RWPE2 (cell line): ENCODE measurements at places on chromosomes 6 and 20.

DNA sequence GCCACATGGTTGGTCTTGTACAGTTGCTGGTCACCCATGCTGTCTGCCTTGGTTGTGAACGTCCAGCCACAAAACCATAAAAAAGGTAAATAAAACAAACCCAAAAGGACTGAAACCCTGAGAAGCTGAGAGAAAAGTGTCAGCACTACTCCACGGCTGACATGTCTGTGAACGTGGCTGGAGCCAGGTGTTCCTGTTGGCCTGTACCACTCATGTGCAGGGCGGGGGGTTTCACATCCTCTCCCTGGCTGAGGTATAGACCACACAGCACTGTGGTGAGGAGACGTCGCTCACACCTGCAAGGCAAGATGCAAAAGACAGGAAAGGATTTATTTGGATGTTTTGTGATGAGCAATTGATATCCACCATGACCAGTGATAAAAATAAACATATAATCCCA is 51.9 kb upstream of the MRPS10 start:
- no peak for DNase-seq

DNA sequence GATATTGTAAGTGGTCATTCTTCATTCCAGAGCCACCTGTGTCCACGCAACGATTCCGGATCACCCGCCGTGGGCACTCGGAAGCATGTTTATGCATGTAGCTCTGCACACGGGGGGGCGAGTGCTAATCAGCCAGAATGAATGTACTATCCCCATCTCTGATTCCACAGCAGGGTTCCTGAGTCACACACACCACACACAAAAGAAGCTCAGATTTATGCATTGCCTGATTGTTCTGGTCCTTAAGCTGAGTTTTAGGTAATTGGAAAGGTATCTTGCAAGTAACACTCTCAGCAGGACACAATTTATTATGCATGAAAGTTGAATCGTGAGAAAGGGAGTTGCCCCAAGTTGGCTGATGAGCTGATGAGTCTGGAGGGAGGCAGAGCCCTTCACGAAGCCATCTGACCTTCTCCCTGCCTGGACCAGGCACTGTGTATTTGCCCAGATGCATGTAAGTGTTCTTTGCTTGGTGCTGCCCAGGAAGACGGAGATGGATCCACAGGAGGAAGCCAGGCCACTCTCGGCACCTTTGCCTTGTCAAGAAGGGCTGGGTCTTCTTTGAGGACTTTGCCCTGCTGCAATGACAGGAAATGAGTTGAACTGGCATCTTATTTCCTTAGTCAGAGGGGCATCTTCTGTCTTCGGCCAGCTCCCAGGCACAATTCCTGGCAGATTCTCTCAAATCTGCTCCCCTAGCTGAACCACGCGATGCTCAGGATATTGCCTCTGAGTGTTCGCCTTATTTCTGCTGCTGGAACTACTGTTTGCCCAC is 141.1 kb downstream of the SYNDIG1 start:
- DNase-seq, result no peak

DNA sequence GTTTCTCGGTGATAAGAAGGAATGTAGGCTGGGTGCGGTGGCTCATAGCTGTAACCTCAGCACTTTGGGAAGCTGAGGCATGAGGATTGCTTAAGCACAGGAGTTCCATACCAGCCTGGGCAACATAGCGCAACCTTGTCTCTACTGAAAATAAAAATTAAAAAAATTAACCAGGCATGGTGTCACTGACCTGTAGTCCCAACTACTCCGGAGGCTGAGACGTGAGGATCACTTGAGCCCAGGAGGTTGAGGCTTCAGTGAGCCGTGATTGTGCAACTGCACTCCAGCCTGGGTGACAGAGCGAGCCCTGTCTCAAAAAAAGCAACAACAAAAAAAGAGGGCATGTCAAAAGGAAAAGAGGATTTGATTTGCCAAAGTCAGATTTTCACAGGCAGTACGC is 3.9 kb downstream of the NEU1 start:
- DNase-seq, result no peak

DNA sequence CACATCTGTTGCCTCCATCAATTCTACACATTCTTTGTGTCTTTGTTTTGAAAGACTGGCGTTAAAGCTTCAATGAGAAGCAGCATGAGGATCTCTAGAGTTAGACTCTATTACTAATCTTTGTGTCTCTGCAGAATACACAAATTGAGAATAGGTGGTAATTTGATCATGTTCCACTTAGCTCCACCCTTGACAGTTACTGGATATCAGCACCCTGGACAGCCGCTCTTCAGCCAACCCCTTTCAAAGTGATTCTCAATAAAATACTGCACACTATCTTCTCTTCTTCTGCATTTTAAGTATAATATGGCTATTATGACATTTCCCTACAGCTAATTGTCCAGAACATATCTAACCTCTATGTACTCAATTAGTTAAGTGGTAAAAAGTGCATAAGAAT is 54.3 kb upstream of the CNR1 start:
- no peak for DNase-seq

GRCh38 chr20:44022464-44022863 is 107.8 kb downstream of the TOX2 start:
- peak; percentile 61 for DNase-seq

DNA sequence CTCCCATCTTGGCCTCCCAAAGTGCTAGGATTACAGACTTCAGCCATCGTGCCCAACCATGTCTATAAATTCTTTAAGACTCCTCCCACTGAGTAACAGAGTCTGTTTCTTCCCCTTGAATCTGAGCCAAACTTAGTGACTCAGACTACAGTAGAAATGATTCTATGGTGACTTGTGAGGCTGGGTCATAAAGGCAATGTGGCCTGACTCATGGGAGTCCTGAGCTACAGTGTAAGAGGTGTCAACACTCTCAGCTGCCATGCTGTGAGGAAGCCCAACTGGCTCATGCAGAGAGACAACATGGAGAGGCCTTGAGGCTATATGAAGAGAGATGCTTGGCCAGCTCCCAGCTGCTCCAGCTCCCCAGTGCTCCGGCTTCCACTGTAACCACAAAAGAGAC is 5.2 kb upstream of the NRSN2 start:
- peak; percentile 83 for DNase-seq

DNA sequence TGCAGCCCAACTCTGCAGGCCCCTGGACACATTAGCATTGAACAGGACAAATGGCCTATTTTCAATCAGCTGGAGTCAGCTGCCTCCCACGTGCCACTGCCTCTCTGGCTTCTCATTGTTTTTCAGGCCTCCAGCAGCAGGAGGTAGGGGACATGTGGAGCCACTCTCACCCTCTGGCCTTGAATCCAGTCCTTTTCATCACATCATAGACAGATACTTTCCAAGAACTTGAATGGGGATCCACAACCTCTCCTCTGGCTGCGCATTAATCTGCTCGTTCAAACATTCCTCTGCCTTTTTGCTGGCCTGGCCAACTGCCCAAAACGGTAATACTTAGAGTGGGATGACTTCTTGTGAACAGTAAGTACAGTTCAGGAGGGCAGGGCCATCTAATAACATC is 592.3 kb downstream of the PKHD1 start:
- no peak for DNase-seq

DNA sequence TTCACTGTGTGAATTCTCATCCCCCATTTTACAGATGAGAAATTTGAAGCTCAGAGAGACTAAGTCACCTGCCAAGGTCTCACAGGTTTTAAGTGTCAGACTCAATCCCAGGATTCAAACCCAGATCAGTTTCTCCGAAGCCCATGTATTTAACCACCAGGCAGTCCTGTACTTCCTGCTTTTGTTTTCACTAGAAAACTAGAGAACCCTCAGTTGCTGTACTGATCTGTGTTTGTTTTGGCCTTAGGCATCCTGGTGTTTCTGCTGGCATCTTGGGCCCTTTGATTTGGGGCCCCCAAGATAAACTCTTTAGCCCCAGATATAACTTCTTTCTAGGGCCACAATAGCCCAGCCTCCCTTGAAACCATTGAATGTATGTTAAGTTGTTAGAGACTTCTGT is 36.5 kb downstream of the PPP1R16B start:
- no peak for DNase-seq

DNA sequence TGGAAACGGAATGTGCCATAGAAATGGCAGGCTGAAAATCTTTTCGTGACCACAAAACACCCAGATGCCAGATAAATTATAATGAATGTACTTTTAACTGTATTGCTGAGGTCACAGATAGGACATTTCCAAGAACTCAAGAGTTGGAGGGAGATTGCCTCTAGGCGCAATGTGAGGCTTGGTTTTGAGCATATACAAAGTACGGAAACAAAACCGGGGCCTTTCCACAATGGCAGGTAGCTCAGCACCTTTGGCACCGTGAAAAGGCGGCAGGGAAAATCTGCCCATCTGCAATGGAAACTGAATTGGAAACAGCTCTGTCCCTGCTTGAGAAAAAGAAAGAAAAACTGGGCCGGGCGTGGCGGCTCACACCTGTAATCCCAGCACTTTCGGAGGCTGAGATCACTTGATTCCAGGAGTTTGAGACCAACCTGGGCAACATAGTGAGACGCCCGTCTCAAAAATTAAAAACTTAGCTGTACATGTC is 10.5 kb upstream of the C20orf144 start:
- DNase-seq, result no peak

DNA sequence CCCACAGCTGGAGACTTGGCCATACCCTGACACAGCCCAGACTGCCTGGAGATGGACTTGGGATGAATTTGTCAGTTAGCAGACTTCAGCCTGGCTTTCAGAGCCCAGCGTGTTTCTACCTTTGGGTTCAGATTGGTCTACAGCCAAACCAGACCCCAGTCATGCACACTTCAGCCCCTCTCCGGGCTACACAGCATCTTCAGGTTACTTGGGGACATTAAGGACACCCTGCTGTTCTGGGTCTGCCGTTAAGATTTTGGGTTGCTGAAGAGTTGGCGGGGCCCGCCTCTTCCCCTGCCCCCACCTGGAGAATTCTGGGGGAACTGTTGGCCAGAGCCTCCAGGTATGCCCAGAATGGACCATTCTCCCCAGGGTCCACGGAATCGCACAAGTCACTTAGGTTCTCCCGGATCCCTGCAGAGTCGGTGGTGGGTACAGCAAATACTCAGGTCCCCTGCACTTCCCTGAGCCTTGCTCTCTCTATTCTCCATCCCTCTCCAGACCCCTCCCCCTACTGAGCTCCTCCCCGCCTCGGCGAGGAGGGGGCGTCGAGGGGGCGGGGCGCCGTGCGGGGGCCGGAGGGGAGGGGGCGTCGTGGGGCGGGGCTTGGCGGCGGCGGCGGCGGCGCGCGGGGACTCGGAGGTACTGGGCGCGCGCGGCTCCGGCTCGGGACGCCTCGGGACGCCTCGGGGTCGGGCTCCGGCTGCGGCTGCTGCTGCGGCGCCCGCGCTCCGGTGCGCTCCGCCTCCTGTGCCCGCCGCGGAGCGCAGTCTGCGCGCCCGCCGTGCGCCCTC is at the start of gene PTK7:
PTK7 (plus strand) TSS at position 645 of the 794 bp plus-strand sequence. CDS start 175 bp downstream, outside the sequence.
- no peak for DNase-seq

DNA sequence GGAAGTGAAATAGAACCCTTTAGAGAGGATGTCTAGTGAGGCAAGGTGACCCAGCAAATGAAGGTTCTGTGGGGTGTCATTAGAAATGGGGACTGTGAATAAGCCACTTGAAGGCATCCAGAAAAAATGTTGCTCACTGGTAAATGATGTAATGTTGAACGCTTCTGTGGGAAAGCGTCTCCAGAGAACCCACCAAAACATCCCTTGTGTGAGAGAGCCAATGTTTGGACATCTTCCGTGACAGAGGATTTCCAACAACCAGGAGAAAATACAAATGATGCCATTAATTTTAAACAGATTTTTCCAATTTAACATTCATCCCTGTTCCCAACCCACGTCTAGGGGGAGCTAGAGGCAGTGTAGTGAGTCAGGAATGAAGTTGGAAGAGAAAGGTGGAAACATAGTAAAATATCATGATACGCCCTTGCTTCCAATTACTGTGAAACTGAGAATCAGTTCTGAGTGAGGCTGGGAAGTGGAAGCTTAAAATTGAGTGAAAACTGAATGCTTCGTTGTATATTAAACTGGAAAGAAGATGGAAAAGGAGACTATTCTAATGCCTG is 584.2 kb downstream of the CD109 start:
- no peak for DNase-seq

GRCh38 chr6:113077794-113078193 is 730.7 kb downstream of the RFPL4B start:
- no peak for DNase-seq

DNA sequence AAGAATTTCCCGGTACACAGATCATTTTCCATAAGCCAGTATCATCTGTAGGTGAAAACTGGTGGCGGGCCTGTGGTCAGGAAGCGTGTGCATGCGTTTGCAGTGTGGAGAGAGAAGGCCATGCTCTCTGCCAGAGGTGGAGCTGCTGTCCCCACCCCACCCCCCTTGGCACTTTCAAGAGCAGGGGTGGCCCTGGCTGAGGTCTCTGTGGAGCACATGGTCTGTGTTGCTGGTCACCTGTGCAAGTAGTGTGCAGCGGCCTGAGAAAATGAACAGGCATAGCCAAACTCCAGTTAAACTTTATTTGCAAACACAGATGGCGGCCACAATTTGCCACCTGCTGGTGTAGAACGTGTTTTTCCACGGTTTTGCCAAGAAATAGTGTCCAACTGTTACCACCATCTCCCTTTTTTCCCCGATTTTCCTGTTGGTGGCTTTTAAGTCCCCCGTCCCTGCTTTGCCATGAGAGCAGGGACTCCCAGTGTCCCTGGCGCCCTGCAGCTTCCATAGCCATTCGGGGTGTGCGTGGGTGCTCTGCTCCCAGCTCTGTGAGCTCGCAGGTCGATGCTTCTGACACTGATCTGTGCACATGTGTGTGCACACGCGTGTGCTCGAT is 2.5 kb downstream of the ADRM1 start:
- peak; percentile 90 for DNase-seq

DNA sequence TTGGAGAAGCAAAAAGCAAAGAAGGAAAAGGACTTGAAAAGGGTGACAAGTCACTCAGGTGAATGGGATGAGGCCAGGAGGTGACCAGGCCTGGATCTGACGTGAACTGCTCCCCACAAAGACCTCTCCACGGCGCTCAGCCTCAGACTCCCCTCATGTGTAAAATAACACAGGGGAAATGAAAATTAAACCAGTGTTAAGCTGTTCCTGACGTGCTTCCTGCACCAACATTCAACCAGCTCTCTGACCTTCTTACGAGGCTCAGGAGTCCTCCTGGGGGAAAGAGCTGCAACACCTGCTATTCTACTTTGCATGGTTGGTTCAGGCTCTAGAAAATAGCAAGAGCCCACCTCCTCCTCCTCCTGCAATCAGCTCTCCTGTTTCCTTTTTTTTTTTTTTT is 256.7 kb downstream of the ATXN1 start:
- DNase-seq, result no peak

GRCh38 chr20:4972506-4973251 is 28.6 kb downstream of the SLC23A2 start:
- DNase-seq, result no peak

GRCh38 chr6:27281105-27281539 is 31.0 kb downstream of the POM121L2 start:
- DNase-seq, result no peak

DNA sequence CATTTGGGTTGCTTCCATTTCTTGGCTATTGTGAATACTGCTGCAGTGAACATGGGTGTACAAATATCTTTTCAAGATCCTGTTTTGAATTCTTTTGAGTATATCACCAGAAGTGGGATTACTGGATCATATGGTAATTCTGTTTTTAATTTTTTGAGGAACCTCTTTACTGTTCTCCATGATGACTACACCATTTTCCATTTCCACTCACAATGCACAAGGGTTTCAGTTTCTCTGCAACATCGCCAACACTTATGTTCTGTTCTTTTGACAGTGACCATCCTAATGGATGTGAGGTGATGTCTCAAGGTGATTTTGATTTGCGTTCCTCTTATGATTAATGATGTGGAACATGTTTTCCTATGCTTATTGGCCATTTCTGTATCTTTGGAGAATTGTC is 214.4 kb upstream of the ZFP64 start:
- no peak for DNase-seq
